ENCODE measurements at places on chromosomes 7 and 10.

DNA sequence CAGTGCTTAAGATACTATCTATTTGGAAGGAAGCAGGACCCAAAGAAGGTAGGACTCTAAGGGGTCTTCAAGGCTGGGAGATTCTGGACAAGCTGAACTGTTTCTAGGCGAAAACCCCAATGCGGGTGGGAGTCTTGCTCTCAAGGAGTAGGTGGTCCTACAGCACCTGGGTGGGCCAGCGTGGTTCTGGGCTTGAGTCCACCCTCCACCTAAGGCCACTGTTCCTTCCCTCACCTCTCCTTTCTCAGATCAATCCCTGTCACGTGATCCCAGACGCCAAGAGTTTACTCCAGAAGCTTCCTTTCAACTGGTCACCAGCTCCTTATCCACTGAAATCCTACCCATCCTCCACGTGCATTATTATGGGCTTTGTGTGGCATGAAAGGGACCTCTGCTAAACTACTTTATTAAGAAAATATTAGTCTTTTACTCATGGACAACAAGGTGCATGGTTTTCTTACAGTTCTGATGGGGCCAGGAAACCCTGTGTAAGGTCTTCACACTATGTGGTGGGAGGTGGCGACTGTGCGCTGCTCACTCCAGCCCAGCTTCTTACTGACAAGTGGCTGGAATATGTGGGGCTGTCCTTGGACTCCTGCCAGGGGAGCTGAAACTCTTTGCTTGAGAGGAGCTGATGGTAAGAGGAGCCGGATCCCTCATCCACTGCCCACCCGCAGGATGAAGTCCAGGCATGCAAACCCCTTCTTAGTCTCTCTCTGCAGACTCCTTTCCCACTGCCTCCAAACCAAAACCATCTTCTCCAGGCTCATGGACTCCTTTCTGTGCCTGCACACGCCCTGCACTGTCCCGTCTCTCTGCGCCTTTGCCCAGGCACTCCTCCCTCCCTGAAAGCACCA lies 1.6 kb downstream of the ZNF746 start:
- DNase-seq: no peak

GRCh38 chr10:8640878-8641277 lies 586.4 kb downstream of the GATA3 start:
- no peak for DNase-seq

DNA sequence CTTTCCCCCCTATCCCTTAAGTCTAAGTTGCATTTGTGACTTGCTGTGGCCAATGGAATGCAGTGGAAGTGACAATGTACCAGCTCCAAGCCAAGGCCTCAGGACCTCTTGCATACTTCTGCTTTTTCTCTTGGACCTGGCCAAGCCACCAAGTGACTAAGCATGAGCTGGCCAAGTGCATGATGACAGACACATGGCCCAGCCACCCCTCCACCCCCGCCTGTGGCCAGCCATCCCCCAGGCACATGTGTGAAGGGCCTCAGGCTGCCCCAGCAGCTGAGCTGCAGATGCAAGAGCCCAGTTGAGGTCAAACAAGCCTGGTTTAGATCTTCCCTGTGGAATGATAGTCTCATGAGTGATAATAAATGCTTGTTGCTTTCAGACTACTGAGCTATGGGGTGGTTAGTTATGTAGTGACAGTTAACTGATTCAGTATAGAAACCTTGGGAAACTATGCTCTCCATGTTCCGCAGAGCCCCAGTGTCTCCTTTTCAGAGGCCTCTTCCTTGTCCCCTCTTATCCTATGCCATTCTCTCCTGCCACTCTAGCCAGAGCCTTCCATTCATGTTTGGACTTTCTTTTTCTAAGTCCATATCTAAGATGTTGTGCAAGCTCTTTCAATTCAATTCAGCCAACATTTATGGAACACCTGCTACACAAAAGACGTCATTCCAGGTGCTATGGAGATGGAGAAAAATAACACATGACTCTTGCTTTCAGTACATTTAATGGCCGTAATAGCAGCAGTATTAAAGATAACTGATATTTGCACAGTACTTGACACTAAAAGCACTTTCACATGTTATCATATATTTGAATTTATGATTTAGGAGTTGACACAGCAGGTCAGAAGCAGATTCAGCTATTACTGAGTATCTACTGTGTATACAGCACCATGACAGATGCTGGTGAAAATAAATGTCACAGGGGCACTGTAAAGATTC lies 55.5 kb upstream of the LOXL4 start:
- no peak for DNase-seq

- no peak for DNase-seq
Observed at GRCh38 chr7:133040674-133041073, 41.2 kb downstream of the CHCHD3 start.

DNA sequence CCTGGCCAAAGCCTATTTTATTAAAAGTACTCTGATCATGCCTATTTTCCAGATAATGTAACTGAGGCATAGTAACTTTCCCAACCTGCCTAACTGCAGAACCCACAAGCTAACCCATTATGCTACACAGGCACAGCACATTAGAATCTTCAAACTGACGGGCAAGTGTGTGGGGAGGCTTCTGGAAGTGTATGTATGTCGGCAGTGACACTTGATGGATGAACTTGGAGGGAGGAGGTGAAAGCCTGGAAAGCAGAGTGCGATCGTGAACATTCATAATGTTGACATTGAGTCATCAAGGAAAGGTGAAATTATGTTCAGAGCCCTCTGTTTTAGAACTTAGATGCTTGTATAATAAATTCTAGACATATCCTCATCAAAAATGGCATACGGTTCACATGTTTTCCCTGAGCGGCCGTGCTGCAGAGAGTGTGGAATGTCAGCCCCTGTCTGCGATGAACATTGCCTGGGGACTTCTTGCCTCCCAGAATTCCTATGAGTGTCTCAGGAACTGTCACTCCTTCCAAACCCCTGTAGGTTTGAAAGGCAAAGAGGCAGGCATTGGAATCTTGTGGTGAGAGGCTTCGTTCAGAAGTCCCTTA lies 102.4 kb downstream of the SLIT1 start:
- DNase-seq: no peak

DNA sequence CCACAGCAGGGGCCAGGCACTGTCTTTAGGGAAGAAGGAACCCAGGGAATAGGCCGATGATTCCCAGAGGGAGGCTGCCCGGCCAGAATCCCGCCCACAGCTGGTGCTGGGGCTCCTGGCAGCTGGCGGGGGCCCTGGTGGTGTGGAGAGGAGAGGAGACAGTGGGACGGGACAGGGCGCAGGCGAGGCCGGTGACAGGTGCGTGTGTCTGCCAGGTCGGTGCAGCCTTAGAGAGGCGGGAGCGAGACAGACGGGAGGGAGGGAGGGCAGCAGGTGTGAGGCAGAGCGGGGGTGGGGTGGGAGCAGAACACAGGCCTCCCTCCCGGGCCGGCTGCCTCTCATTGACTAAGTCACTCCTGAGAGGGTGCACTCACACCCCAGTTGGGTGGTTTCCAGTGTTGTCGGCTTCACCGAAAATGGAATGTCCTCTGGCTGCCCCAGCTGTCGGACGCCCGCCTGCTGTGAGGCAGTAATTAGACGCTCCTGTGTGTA lies 55.2 kb downstream of the ELFN1 start:
- DNase-seq: no peak

DNA sequence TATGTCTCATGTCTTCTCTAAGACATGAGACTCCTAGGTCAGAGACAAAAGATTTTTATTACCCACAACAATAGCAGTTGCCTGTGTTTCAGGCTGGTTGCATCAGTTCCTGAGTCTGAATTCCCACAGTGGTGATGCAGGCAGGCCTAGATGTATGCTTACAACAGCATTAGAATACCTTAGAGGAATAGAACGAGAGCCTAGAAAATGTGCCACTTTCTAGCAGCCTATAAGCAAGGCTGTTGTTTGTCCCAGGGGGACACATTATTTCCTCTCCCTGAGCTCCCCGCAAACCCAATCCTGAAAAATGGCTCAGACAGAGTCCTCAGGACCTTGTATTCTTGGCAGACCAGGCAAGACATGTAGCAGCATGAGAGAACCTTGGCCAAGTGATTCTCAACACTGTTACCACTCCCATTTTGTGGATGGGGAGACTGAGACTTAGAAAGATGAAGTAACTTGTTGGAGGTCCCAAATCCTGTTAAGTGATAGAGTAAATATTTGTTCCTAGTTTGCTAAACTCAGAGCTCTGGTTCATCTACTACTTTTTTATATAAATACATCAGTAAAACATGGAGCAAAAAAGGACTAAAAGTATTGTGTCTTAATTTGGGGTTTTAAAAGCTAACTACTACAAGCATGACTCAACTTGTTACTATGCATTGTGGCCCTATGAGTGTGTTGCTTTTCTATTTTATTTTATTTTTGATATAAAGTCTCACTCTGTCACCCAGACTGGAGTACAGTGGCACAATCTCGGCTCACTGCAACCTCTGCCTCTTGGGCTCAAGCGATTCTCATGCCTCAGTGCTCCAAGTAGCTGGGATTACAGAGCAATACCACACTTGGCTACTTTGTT lies 14.2 kb downstream of the VTI1A start:
- no peak for DNase-seq

- DNase-seq: no peak
Observed at GRCh38 chr10:14560791-14561765, 213.6 kb downstream of the FAM107B start.

- no peak for DNase-seq
Observed at GRCh38 chr7:128235471-128235870, 5.6 kb upstream of the LEP start.

DNA sequence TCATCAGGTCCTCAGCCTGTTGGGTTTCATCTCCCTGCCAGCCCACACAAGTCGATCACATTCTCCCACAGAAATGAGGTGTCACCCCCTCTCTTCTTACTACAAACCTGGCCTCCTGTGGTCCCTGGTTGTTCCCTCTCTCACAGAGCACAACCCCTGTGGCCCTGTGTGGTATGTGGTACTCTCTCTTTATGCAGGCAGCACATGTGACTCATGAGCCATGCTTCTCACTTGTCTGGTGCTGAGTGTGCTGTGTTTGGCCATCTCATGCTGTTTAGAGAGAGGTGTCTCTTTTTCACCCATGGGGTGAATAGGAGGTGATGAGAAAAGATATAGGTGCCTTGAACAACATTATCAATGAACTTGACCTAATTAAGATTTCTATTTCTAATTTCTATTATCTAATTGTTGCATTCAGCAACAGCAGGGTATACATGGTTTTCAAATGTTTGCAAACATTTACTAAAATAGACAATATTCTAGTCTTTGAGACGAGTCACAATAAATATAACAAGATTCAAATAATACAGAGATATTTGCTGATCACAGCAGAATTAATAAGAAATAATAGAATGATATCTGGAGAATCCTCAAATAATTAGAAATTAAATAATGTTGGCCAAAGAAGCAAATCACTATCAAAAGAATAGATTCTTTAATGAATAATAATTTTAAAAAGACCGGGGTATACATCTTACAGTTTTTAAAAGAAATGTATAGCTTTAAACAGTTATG lies 633.8 kb upstream of the IGFBP3 start:
- no peak for DNase-seq

Measured in activated CD4-positive, alpha-beta T cell treated with anti-CD3 and anti-CD28 coated beads, Interleukin-2, amount 50 U/mL, for 1 hour (primary cell).